ENCODE measurements at places on chromosomes 12 and 14. TPM values are rescaled to one million over a fixed set of nuclear protein-coding genes. Genes with fewer than 3 reads are reported as not detected.

DNA sequence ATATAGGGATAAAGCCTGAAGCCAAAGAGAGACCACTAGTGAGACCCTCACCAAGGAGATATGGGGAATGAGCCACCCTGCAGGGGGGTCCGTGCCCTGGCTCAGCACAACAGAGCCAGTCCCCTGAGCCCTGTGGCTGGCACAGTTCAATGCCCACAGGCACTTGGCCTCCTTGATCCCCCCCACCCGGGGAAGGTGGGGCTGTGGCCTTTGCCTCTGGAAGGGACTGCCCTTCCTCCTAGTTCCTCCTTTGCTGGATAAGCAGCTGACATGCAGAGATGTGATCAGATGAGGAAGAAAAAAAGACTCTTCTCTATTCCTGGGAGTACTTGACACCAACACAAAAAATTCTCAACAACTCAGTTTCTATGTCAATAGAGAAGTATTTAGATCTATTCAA is 19.9 kb downstream of the TTC7B start:
- H3K27me3 ChIP-seq = no peaks in the 10 kb centered on the region
- no peak overlapping the region for H3K4me3 ChIP-seq
- no peak overlapping the region for H3K27ac ChIP-seq
- no peak for DNase-seq
- peaks cover 2% of the 10 kb centered on the region for H3K4me1 ChIP-seq

The RFX4 gene
- not detected for total RNA-seq

- no peak for DNase-seq
- no peak overlapping the region for H3K4me3 ChIP-seq
- H3K4me1 ChIP-seq = peaks cover 6% of the 10 kb centered on the region
- no peaks in the 10 kb centered on the region for H3K36me3 ChIP-seq
- no peak overlapping the region for H3K27ac ChIP-seq
Observed at GRCh38 chr12:62248873-62249272, 11.3 kb upstream of the USP15 start.

DNA sequence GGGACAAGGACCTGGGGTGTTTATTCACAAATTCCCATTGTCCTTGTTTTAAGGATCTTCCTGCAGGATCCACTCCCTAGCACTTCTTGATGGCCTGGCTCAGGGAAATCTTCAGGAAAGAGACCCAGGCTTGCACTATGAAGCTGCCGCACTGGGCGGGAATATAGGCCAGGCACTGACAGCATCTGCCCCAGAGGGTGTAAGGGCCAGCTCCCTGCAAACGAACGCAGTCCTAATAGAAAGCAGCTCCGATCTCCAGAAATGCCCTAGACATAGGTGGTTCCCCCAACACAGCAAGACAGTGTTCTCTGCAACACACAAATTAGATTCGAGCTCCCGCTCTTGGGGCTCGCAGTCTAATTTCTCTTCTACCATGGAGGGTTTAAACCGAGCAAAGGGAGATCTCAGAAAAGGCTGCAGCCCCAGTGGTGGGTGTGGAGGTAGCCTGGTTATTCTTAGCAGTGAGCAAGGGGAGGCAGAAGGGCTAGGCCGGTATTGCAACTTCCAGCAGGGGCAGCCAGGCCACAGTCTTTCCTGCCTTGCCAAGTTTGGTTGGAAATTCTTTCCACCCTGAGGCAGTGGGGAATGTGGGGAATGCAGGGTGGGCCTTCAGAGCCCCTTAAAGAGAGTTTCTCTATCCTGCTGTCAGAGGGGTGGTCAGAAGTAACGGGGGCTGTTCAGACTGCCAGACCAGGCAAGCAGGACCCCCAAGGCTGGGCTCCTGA is 16.1 kb upstream of the WSCD2 start:
- peaks cover 3% of the 10 kb centered on the region for H3K27me3 ChIP-seq
- no peak overlapping the region for H3K4me3 ChIP-seq
- H3K36me3 ChIP-seq = no peaks in the 10 kb centered on the region
- no peak overlapping the region for H3K27ac ChIP-seq
- H3K4me1 ChIP-seq = peaks cover 14% of the 10 kb centered on the region

The PLEK2 gene
- not detected for total RNA-seq

- H3K4me1 ChIP-seq = peaks cover 15% of the 10 kb centered on the region
- no peak overlapping the region for H3K4me3 ChIP-seq
- no peaks in the 10 kb centered on the region for H3K27me3 ChIP-seq
- no peak for DNase-seq
- peaks cover 86% of the 10 kb centered on the region for H3K36me3 ChIP-seq
Observed at GRCh38 chr12:49051373-49051764, 9.2 kb downstream of the KMT2D start.
